ENCODE measurements at places on chromosomes 6 and 20.

DNA sequence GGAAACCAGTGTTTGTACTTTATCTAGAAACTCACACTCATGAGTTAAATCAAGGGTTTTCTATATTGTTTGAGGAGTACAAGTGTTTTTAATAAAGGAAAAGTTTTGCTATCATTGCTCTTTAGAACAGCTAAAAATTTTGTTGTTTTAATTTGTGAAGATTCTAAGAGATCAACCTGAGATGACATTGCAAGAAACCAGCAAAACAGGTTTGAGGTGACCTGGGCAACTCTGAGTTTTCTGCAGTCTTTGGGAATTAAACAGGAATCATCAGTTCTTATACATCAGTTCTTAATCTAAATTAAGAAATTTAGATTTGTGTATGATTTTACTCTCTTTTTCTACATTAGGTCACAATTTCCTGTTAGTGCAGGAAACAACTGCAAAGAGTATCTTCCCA is 114.5 kb downstream of the JAG1 start:
- no peak for DNase-seq

DNA sequence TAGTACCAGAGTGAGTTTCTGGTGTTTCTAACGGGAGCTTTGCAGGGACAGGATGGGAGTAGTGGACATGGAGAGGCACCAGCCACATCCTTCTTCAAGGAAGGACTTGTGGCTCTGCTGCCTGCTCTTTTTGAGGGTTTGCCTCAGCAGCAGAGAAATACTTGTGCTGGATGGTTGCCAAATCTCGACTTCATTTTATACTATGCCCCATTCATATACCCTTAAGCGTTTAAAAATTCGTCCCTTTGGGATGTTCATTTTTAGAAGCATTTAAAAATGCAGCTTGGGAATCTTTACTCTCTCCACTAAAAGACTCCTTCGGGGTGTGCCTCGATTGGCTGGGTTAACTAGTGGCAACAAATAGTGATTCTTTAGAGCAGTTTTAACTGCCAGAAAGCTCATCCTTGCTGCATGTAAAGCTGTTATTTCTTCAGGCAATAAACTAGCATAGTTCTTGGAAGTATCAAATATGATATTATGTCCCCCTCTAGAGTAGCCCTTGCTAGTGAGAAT is 126.5 kb upstream of the B3GAT2 start:
- no peak for DNase-seq

DNA sequence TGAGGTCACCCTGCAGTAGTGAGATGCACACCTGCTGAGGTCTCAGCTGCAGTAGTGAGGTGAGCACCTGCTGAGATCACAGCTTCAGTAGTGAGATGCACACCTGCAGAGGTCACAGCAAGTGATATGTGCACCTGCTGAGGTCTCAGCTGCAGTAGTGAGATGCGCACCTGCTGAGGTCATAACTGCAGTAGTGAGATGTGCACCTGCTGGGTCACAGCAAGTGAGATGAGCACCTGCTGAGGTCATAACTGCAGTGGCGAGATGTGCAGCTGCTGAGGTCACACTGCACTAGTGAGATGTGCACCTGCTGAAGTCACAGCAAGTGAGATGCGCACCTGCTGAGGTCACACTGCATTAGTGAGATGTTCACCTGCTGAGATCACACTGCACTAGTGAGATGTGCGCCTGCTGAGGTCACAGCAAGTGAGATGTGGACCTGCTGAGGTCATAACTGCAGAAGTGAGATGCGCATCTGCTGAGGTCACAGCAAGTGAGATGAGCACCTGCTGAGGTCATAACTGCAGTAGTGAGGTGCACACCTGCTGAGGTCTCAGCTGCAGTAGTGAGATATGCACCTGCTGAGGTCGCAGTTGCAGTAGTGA is 20.8 kb downstream of the ZDHHC14 start:
- DNase-seq, result no peak

- no peak for DNase-seq
Observed at GRCh38 chr6:163014736-163015135, 287.0 kb downstream of the PACRG start.

GRCh38 chr6:99187429-99187828 is 162.0 kb downstream of the FAXC start:
- DNase-seq, result no peak

- no peak for DNase-seq
Observed at GRCh38 chr6:68724060-68724459, 89.0 kb downstream of the ADGRB3 start.

DNA sequence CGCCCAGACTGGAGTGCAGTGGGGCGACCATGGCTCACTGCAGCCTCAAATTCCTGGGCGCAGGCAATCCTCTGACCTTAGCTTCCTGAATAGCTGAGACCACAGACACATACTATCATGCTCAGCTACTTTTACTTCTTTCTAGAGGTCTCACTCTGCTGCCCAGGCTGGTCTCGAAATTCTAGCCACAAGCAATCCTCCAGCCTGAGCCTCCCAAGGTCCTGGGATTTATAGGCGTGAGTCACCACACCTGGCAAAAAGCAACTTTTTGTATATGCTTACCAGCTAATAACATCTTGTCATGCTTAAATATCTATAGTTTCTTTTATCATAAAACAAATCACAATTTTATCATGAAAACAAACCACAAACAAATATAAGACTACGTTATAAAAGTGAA is 23.0 kb downstream of the RNASET2 start:
- DNase-seq, result no peak

GRCh38 chr6:53055873-53056272 is 9.3 kb upstream of the FBXO9 start:
- no peak for DNase-seq

DNA sequence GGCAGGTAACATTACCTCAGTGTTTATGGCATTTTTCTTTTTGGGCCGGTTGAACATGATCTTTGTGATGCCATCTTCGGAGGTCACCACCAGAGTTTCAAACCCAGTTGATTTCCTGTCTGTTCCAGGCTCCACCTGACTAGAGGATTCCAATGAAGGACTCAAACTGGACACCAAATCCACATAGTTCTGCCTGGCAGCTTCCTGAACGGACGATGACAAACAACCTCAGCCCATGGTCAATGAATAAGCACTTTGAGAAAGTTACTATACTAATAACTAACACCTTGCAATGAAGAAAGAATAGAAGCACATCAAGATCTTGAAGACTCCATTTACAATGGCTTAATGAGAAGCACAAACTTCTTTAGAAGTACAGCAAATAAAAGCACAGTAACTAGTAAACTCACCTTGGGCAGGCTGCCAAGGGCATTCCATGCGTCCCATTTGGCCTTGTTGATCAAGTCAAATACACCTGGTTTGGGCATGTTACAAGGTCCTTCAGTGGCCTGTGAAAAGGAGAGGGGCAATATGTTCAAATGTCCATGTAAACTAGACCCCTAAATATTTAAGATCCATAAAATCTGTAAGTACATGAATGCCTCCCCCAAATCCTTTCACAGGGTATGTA is 4.9 kb downstream of the ECI2 start:
- DNase-seq, result no peak

- peak; percentile 71 for DNase-seq
Observed at GRCh38 chr20:49768204-49769047, 44.2 kb upstream of the SLC9A8 start.

DNA sequence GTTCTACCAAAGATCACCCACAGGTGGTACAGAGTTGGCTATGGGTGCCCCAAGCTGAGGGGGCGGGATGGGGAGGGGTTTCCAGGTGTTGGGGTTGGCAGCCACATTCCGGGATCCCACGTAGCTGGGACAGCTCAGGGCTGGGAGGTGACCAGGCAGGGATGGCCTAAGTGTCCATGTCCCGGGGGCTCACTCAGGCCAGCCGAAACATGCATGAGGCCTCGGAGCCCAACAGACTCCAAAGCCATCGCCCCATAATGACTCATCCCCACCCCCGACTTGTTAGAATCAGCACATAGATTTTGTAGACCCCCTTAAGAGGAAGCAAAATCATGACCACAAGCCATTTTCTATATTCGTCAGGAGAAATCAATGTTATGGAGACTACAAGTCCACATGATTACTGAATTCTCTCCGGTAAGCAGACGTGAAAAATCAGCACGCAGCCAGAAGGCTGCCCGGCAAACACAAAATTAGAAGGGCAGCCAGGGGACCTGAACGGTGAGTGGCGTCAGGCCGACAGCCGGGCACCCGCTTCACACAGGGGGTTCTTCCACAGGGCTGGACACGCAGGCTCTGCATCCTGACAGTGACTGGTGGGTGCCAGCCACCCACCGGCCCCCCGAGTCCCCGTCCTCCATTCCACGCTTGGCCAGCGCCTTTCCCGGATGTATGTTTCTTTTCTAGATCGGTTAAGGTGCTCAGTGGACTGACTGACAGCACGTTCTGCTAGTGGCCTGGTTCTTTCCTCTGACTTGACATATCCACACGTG is 81.2 kb downstream of the RAMACL start:
- no peak for DNase-seq

DNA sequence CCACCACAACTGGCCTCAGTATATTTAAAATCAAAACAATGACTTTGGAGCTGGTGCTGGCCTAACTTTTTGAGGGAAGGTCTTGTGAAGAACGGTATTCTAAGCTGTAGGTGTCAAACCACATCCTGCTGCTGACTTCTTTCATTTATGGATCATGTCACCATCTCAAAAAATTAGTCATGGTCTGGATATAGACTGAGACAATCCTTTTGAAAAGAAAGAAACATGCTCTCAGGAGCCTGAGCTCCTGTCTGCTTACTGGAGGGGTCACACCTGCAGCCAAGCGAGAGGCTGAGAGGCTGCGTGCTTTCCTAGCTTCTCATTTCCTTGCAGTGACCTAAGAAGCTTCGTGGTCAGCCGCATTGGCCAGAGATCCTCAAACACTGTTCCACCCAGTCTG is 55.2 kb downstream of the TIAM2 start:
- DNase-seq, result no peak

GRCh38 chr6:22442826-22443225 is 126.5 kb upstream of the HDGFL1 start:
- DNase-seq, result no peak

DNA sequence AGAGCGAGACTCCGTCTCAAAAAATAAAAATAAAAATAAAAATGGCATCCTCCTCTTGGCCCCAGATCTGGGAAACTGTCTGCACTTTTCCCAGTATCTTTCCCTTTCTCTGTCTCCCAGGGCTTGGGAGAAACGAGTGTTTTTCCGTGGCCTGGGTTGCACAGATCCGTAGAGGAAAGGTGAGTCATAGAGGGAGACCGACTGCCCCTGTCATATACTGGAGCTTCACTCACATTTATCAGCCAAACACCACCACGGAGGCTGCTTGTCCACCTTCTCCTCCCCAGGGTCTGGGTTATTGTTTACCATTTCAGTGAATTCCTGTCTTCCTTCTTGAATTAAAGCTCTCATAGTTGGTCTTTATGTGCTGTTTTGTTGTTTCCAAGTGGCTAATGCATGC is 31.9 kb upstream of the EIF2S2 start:
- no peak for DNase-seq

DNA sequence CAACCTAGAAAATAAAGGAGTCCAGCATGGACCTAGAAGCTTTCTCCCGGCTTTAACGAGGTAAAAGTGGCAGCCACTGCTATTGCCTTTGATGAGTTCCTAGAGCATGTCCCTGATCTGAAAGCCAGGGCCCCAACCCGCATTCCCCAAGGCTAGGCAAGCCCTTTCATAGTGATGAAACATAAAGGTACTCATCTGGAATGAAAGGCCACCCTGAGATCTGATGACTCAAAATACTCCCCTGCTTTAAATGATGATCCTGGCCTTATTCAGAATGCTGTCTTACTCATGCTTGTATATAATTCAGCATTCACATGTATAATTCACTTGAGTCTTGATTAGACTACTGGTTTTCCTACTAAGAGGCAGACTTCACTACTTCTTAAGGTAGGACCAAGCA is 21.3 kb downstream of the TTPAL start:
- peak; percentile 69 for DNase-seq

GRCh38 chr6:167918548-167919278 is 78.8 kb upstream of the KIF25 start:
- DNase-seq, result no peak

- no peak for DNase-seq
Observed at GRCh38 chr6:52341561-52342260, 20.2 kb upstream of the PAQR8 start.
